Fibroblast of skin of back (primary cell): ENCODE measurements at places on chromosomes 2 and 18.

DNA sequence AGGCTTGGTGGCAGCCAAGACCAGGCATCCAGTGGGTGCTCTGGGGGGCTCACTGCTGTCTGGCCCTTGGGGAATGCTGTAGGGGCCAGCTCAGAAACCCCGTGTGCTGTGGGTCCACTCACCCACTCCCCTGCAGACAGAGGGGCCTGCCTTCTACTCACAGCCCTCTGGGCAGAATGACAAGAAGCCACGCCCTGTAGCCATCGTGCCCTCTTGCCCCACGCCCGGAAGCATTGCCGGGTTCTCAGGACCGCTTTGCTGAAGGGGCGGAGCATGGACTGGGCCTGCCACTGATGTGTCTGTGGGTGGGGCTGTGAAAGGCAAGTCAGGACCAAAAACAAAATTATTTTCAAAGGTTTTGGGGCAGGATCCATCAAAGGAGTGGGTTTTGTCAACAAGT is 27.8 kb downstream of the GLI2 start:
- DNase-seq: no peak

GRCh38 chr2:201536046-201536445 is 84.5 kb downstream of the STRADB start:
- no peak for DNase-seq

- no peak for DNase-seq
These were observed 384.3 kb upstream of the ID2 start for GRCh38 chr2:8297376-8298231.

DNA sequence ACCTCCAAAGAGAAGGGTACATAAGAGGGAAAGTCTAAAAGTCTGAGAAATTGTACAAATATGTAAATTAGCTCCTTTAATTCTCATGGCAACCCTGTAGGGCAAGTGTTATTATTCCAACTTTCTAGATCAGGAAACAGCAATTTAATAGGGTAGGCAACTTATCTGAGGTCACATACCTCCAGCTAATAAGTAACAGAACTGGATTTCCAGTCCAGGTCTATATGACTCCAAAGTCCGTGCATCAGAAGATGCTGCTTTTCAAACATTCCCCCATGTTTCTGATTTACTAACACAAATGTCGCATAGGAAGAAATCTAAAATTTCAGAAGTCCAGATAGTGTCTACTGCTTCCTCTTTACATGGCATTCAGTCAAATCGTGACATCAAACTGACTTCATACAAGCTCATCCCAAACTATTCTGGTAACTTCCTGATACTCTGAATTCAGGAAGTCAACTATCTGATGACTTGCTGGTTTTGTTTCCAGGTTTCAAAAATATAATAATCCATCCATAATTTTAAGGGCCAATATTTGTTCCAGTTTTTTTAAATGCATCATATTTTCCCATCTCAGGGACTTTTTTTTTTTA is 419.3 kb upstream of the ACVR2A start:
- no peak for DNase-seq

GRCh38 chr2:230601510-230601909 is 111.1 kb upstream of the CAB39 start:
- no peak for DNase-seq

DNA sequence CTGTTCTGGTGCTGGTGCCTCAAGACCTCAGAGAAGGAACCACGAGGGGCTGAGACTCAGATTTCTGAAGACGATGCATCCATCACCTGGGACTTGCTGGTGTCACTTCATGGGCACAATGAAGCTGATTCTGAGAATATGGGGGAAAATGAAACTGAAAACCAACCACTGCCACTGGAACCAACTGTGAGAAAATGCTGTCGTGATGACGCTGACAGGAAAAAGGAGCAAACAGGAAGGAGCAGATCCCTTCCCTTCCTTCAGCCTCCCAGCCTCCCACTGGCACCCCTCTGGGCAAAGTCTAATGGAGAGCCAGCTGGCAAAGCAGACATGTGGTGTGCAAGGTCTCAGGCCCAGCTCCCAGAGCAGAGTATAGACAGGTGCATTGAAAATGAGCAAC is 109.7 kb downstream of the FOXI3 start:
- no peak for DNase-seq
